ENCODE measurements at places on chromosomes 16 and 17. TPM values are rescaled to one million over a fixed set of nuclear protein-coding genes. Genes with fewer than 3 reads are reported as not detected.

GRCh38 chr17:57234061-57234738 lies 22.1 kb upstream of the MSI2 start:
- H3K4me1 ChIP-seq: peaks cover 3% of the 10 kb centered on the region
- H3K27me3 ChIP-seq: peaks cover 49% of the 10 kb centered on the region
- no peak overlapping the region for H3K27ac ChIP-seq
- H3K36me3 ChIP-seq: peaks cover 4% of the 10 kb centered on the region
- H3K4me3 ChIP-seq: no peak overlapping the region

Gene SOX15
- not detected for total RNA-seq

Gene HOXB1
- total RNA-seq: not detected

DNA sequence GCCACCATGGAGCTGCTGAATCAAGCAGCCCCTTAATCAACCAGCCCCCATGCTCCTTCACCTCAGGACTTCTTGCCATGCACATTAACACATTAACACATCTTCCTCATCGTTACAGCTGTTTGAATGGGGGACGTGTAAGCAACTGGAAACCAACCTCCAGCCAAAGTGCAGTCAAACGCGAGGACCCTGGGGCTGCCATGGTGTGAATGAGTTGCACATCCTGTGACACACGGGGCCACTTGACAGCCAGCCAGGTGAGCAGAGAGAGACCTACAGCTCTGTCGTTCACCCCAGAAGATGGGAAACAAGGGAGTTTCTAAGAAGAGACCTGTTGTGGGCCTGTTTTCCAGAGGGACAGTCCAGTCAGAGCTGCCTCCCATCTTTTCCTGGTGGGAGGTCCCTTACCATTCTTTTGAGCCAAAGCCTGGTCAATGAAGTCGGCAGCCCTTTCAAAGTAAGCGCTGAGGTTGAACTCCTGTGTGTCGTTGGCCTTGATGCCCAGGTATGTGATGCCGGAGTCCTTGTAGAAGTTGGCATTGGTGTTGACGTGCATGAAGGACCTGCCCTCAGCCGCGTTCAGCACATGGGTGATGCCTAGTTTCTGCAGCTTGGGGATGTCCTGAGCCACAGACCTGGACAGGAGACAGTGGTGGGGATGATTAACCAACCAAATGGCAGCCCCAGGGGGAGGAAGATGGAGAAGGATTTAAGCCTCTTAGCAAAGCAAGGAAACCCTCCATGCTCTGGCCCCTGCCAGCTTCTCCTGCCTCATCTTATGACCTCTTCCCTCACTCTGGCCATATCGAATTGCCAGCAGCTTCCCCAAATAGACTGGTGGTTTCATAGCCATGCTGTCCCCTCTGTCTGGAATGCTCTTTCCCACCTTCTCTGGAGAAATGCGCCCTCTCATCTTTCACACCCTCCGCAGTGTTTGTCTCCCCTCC lies 4.2 kb downstream of the DUSP3 start:
- DNase-seq: no peak
- H3K4me1 ChIP-seq: peaks cover 10% of the 10 kb centered on the region
- no peak overlapping the region for H3K4me3 ChIP-seq
- H3K36me3 ChIP-seq: peaks cover 10% of the 10 kb centered on the region

- H3K27ac ChIP-seq: peak overlapping the region; percentile 92
- H3K4me3 ChIP-seq: peak overlapping the region; percentile 76
- H3K4me1 ChIP-seq: peaks cover 55% of the 10 kb centered on the region
- no peak for DNase-seq
- peaks cover 12% of the 10 kb centered on the region for H3K36me3 ChIP-seq
- no peaks in the 10 kb centered on the region for H3K27me3 ChIP-seq
These were observed 92.9 kb upstream of the DNAH17 start for GRCh38 chr17:78669975-78670518.

GRCh38 chr17:59941131-59941530 lies 23.4 kb downstream of the RNFT1 start:
- H3K36me3 ChIP-seq: peaks cover 9% of the 10 kb centered on the region
- H3K27me3 ChIP-seq: no peaks in the 10 kb centered on the region
- H3K27ac ChIP-seq: no peak overlapping the region
- peaks cover 9% of the 10 kb centered on the region for H3K4me1 ChIP-seq
- no peak overlapping the region for H3K4me3 ChIP-seq

DNA sequence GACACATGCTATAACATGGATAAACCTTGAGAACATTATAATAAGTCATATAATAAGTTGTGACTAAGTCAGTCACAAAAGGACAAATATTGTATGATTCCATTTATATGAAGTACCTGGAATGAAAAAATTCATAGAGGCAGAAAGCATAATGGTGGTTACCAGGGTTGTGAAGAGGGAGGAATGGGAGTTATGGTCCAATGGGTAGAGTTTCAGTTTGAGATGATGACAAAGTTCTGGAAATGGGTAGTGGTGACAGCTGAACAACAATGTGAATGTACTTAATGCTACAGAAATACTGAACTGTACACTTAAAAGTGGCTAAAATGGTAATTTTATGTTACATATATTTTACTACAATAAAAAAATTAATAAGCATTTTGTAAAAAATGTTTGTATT lies 49.7 kb downstream of the MYO1D start:
- H3K4me1 ChIP-seq: peaks cover 8% of the 10 kb centered on the region
- H3K36me3 ChIP-seq: peaks cover 2% of the 10 kb centered on the region
- no peak for DNase-seq
- H3K27me3 ChIP-seq: peaks cover 10% of the 10 kb centered on the region

Gene TMEM97
- 2.1 TPM for total RNA-seq

Gene HNF1B
- not detected for total RNA-seq

GRCh38 chr17:6505425-6506142 lies 50.8 kb downstream of the PITPNM3 start:
- peaks cover 5% of the 10 kb centered on the region for H3K4me1 ChIP-seq
- no peak overlapping the region for H3K27ac ChIP-seq
- no peak overlapping the region for H3K4me3 ChIP-seq

Gene WNT3
- not detected for total RNA-seq

Gene SPG7
- 154 TPM for total RNA-seq

GRCh38 chr17:19705201-19705600 lies 11.2 kb downstream of the SLC47A2 start:
- no peaks in the 10 kb centered on the region for H3K4me1 ChIP-seq
- H3K27me3 ChIP-seq: no peaks in the 10 kb centered on the region
- no peak overlapping the region for H3K4me3 ChIP-seq
- no peak for DNase-seq

GRCh38 chr16:81239367-81240121 lies 1.1 kb downstream of the BCO1 start:
- no peak for DNase-seq
- no peak overlapping the region for H3K4me3 ChIP-seq
- peaks cover 6% of the 10 kb centered on the region for H3K4me1 ChIP-seq
- peaks cover 7% of the 10 kb centered on the region for H3K27me3 ChIP-seq
- H3K36me3 ChIP-seq: peaks cover 2% of the 10 kb centered on the region

DNA sequence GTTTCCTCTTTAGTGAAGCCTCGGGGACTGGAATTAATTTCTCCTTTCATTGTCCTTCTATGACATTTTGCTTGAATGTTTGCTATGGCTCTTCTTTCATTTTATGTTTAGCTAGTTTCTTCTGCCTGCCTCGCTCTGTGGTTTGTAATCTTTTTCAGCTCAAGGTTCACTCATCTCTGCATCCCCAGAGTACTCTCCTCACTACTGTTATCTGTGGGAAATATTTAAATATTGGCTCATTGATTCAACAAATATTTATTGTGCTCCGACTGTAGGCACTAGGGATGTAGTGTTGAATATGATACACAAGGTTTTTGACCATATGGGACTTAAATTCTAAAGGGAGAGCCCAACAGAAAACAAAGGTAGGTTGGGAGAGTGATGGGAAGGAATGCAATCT lies 195.9 kb downstream of the PHKB start:
- no peaks in the 10 kb centered on the region for H3K27me3 ChIP-seq
- peaks cover 11% of the 10 kb centered on the region for H3K36me3 ChIP-seq
- DNase-seq: no peak
- H3K27ac ChIP-seq: no peak overlapping the region
- H3K4me1 ChIP-seq: no peaks in the 10 kb centered on the region

Gene CACNA1G
- total RNA-seq: 0.05 TPM

DNA sequence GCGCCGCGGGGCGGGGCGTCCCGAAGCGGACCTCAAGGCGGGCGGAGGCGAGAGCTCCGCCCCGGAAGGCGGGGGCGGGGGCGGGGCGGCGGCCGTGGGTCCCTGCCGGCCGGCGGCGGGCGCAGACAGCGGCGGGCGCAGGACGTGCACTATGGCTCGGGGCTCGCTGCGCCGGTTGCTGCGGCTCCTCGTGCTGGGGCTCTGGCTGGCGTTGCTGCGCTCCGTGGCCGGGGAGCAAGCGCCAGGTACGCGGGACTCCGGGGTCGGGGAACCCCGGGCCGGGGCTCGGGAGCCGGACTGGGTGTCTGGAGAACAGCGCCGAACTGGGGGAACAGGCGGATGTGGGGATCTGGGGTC lies at the start of gene TNFRSF12A:
Gene TNFRSF12A (plus strand): TSS at position 122 of the 357 bp plus-strand sequence. CDS start 30 bp downstream, at position 152.
- peaks cover 34% of the 10 kb centered on the region for H3K4me1 ChIP-seq
- H3K4me3 ChIP-seq: peak within 1 kb of the TSS; percentile 91
- DNase-seq: peak; percentile 70
- no peaks in the 10 kb centered on the region for H3K27me3 ChIP-seq
- H3K27ac ChIP-seq: peak within 1 kb of the TSS; percentile 74

GRCh38 chr17:77109764-77110359 lies 30.9 kb upstream of the SEC14L1 start:
- H3K4me3 ChIP-seq: no peak overlapping the region
- H3K4me1 ChIP-seq: peaks cover 19% of the 10 kb centered on the region
- no peak for DNase-seq
- H3K27me3 ChIP-seq: no peaks in the 10 kb centered on the region
- H3K27ac ChIP-seq: peak overlapping the region; percentile 96
- H3K36me3 ChIP-seq: no peaks in the 10 kb centered on the region

GRCh38 chr16:75265911-75266701 lies 14.7 kb upstream of the BCAR1 start:
- peaks cover 6% of the 10 kb centered on the region for H3K4me1 ChIP-seq
- peak overlapping the region; percentile 89 for H3K4me3 ChIP-seq
- H3K36me3 ChIP-seq: peaks cover 3% of the 10 kb centered on the region
- H3K27me3 ChIP-seq: peaks cover 39% of the 10 kb centered on the region
- H3K27ac ChIP-seq: no peak overlapping the region

DNA sequence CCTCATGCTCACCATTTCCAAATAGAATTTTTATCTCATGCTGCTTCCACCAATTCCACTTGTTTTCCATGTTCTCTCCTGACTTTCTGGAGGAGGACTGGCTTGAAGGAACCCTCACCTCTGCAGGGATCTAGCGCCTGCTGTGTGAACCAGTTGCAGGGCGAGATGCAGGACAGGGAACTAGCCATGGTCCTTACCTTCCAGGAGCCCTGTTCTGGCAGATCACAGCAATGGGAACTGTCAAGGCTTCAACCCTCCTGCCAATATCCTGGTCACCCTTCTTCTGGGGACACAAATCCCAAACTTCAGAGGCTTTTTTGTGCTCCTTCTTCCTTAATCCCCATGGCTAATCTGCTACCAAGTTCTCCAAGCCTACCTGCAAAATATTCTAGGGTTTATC lies 60.4 kb upstream of the MMP2 start:
- DNase-seq: no peak
- H3K4me3 ChIP-seq: no peak overlapping the region
- H3K4me1 ChIP-seq: peaks cover 4% of the 10 kb centered on the region

GRCh38 chr17:77593081-77593480 lies 365.4 kb upstream of the TNRC6C start:
- no peak overlapping the region for H3K4me3 ChIP-seq
- DNase-seq: no peak
- peaks cover 36% of the 10 kb centered on the region for H3K27me3 ChIP-seq
- H3K4me1 ChIP-seq: peaks cover 7% of the 10 kb centered on the region
- H3K27ac ChIP-seq: no peak overlapping the region
- H3K36me3 ChIP-seq: no peaks in the 10 kb centered on the region

DNA sequence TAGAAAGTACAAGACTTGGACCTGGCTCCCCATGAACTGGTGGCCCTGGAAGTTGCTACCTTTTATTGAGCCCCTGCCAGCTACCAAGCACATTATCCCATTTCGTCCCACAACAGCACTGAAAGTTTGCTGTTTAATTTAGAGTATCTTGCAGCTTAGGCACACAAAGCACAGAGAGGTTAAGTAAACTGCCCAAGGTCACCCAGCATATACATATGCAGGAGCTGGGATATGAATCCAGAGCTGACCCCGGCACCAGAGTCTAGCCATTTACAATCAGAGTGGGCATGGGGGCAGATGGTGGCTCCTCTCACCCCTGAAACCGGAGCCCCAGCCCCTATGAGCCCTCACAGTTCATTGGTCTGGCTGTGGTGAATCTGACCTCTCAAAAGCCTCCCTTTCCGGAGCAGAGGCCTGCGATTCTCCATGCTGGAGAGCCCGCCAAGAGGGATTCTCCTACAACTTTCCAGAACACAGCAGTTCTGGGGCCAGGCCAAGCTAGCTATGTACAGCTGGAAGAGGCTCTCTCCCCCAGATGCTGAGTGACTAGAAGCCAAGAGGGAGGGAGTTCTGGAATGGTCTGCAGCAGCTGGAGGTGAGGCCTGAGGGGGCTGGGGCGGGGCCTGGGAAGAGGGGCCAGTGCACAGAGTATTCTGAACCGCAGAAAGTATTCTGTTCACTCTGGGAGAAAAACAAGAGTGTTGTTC lies 58.3 kb downstream of the SREBF1 start:
- no peak overlapping the region for H3K27ac ChIP-seq
- H3K4me1 ChIP-seq: peaks cover 2% of the 10 kb centered on the region
- no peaks in the 10 kb centered on the region for H3K36me3 ChIP-seq
- no peaks in the 10 kb centered on the region for H3K27me3 ChIP-seq
- DNase-seq: no peak
- H3K4me3 ChIP-seq: no peak overlapping the region

DNA sequence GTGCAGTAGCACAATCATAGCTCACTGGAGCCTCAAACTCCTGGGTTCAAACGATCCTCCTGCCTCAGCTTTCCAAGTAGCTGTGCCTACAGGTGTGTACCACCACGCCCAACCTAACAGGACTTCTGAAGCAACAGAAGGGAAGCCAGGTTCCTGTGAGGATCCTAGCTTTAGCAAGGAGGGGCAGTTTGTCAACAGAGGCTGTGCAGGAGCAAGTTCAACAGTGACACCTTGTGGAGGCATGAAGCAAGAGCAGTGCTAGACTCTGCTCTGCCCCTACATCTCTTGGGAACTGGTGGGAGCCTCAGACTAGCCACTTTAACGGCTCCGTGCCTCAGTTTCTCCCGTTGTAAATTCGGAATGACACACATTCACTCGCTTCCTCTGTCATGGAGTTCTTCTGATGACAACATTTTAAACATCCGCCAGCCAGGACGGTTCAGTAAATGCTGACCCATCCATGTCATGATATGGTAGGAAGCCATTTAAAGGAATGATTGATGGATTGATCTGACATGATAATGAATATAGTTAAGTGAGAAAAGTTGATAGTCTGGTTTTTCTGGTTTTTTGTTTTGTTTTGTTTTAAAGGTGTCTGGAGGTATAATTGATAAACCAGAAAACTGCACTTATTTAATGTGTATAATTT lies 218.7 kb downstream of the MRTFB start:
- no peak for DNase-seq
- H3K4me3 ChIP-seq: no peak overlapping the region
- H3K27me3 ChIP-seq: no peaks in the 10 kb centered on the region
- H3K4me1 ChIP-seq: peaks cover 10% of the 10 kb centered on the region

GRCh38 chr17:65163990-65164495 lies 26.9 kb downstream of the RGS9 start:
- no peak for DNase-seq
- H3K27ac ChIP-seq: peak overlapping the region; percentile 84
- peaks cover 6% of the 10 kb centered on the region for H3K36me3 ChIP-seq
- no peak overlapping the region for H3K4me3 ChIP-seq
- peaks cover 22% of the 10 kb centered on the region for H3K4me1 ChIP-seq

GRCh38 chr17:50945779-50946222 lies 79.6 kb upstream of the TOB1 start:
- peaks cover 29% of the 10 kb centered on the region for H3K4me1 ChIP-seq
- peak overlapping the region; percentile 81 for H3K27ac ChIP-seq
- no peaks in the 10 kb centered on the region for H3K36me3 ChIP-seq
- H3K27me3 ChIP-seq: no peaks in the 10 kb centered on the region
- no peak for DNase-seq
- H3K4me3 ChIP-seq: no peak overlapping the region

Data from T-helper 17 cell (primary cell).